ENCODE measurements at places on chromosomes 11 and 22.

DNA sequence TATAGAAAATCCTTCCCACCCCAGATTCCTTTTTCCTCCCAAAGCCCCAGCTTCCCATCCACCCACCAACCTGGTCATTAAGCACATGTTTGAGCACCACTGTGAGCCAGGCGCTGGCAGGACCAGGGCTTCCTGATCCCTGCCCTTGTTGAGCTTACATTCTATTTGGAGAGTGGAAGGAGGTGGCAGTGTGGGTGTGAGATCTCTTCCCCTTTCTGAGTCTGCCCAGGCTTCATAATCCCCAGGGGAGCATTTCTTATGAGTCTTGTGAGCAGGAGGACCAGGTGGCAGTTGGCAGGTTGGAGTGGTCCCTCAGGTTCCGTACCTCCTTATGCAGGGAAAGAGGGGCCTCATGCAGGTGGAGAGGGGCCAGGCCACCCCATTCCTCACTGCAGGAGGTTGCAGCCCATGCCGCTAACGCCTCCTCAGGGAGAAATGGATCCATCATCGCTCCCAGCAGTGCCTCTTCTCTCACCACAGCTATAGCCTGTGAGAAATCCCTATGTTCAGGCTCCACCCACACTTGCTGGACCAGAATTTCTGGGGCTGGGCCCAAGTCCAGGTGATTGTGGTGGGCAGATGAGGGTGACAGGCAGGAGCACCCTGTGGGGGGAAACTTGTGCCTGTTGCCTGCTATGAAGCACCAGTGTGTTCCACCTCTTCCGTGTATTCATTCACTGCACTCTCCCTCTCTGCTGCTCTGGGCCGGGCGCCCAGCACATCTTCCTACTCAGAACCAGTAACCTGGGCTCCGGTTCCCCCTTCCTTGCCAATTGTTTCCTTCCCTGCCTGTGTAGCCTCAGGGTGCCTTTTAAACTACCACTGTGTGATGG is 23.5 kb downstream of the UBE2L3 start:
- no peak for DNase-seq

- no peak for DNase-seq
These were observed 14.1 kb downstream of the FAM83F start for GRCh38 chr22:40008726-40009291.

- DNase-seq: no peak
These were observed 19.0 kb upstream of the RASSF10 start for GRCh38 chr11:12990162-12990480.

DNA sequence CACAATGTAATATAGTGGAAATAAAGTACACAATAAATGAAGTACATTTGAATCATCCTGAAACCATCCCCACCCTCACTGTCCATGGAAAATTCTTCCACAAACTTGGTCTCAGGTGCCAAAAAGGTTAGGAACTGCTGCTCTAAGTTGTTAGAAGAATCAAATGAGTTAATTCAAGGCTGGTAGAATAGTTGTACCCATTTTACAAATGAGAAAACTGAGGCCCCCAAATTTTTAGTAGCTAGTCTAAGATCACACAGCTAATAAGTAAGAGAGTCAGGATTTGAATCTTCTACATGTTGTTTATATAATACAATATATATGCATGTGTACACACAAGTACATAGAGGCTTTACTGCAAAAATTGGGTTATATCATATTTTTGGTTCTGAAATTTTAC is 43.1 kb downstream of the MIAT start:
- DNase-seq: no peak

DNA sequence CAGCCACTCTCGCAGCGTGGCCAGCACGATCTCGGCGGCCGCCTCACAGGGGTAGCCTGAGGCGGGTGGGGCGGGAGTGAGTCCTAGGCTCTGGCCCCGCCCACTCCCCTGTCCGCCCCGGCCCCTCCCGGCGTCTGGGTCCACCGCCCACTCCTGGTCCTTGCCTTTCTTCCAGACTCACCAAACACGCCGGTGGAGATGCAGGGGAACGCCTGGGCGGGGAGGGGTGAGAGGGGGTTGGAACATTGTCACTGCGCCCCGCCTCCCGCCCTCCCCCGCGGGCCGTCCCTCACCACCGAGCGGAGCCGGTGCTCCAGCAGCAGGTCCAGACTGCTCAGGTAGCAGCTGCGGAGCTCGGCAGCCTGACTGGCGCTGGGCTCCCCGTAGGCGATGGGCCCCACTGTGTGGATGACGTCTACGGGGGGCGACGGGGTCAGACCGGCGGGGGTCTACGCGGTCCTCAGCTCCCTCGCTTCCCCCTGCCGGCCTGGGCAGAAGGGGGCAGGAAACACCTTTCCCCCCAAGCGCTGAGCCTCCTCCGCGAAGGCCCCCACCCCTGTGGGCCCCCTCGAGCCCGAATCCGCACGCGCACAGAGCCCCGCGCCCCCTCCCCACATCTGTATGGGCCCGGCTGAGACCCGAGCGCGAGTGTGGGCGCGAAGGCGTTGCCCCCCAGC is 13.2 kb downstream of the OTUB1 start:
- DNase-seq: no peak

DNA sequence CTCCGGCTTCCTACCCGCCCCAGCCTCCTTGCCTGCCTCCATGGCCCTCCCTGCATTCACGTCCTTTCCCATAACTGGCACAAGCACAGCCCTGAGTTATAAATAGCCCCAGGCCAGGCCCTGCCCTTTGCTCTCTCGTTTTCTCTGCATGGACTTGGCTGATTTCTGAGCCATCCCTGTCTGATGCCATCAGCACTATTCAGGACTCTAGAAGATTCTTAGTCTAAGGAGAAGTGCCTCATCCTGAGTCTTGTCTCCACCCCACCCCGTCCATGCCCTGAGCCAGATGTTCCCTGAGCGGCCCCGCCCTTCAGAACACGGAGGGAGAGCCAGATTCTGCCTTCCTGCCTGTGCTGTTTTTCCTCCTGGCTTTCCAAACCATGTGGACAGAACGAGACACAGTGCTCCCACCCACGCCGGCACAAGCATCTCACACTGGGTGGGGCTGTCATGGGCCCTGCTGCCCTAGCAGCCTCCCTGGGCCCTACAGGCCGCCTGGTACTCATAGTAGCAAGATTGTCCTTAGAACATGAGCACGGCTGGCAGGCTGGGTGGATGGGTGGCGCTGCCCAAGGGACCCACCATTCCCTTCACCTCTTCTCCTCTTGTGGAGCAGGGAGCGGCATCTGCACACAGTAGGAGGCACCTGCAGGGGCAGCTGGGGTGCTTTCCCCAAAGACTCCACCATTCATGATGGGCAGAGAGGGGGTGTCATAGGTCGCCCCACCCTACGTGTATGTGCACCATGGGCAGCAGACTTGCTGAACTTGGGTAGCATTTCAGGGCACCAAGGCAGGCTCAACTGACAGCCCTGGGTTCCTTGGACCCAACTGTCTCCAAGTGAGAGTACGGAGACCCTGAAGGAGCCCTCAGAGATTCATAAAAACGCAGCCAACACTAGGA is 76.9 kb downstream of the BCR start:
- DNase-seq: peak; percentile 69

GRCh38 chr11:32820497-32820896 is 9.2 kb upstream of the PRRG4 start:
- DNase-seq: no peak

DNA sequence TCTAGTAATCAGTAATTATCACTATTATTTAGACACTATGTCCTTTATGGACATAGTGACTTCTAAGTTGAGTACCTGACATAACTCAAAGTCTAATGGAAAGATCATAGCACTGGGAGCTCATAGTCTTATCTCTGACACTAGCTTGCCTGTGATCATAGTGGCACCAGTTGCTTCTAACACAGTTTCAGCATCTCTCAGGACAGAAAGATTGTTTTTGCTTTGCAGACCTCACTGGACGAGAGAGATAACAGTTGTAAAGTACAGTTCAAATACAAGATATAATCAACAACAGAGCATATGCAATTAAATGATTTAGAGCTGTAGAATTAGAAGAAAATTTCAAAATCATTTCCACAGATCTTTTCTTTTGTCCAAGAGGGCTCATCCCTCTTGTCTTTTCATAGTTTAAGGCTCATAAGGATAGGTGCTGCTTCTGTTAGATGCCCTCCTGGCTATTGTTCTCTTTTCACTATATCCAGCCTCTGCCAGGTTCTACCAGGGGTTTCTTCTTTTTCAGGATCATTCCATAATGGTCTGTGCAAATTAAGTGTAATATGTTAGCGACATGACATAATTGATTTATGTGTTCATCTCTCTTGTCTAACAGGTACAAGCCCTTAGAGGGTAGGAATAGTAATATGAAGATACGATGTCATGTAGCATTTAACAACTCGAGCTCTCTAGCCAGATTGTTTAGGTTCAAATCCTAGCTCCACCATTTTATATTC is 1175.4 kb upstream of the TENM4 start:
- DNase-seq: no peak

GRCh38 chr22:49701380-49702067 is 126.1 kb downstream of the BRD1 start:
- no peak for DNase-seq
